ENCODE measurements at places on chromosomes 6 and 20.

DNA sequence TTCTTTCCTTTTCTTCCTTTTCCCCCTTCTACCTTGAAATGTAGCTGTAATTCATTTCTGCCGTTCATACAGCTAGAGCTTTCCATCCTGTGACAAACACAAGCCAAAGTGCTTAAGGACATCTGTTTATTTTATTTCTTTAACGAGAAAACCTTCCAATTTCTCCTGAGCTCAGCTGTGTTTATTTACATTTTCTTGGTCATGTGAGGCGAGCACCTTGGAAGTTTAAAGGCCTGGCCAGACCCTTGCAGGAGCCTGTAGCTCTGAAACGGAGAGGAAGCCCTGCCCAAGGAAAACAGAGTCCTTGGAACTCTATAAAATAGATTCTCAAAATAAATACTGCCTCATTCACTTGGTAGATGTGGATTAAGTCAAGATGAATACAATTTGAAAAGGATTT is 223.1 kb downstream of the EYA2 start:
- DNase-seq: no peak

GRCh38 chr20:38156888-38157634 is 8.0 kb downstream of the TGM2 start:
- no peak for DNase-seq

DNA sequence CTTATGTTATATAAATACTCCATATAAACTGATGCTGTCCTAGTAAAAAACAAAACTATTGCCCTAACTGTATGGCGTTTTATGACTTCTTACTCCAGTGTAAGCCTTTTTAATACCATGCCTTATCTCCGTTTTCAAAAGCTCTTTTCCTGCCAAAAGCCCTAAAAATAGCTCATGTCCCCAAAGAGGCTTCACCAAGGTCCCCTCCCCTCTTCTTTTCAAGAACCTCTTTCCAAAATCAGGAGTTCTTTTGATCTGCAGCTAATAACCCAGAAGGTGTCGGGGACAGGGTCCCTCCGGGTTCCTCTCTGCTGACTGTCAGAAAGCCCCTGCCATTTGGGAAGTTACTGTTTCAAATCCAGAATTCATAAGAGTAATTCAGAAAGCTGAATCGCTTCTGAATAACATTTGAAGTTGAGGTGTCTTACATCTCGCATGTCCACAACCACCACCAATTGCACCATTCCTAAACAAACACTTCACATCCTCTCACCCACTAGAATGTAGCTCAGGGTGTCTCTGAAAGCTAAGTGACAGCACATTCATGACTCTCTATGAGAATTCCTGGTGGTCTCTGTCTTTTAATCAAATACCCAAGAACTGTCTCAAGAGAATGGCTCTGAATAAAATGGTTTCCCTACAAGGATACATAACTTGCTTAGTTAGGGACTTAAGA is 13.3 kb downstream of the TASP1 start:
- no peak for DNase-seq

DNA sequence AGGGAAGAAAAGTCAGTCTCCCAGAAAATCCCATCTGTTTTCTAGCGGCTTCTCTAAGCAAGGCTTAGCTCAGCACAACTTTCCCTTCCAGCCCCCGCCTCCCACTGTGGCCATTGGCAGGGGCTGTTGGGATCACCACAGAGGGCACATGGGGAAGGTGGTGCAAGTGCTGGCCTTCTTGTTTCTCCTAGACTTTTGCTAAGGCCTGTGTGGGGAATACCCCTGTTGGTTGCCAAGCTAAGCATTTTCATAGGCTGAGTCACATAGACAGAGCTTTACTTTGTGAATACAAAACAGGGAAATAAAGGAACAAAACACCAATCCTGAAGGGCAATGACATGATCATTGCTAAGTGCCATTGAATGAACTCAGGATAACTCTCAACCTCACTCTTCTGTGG is 32.4 kb upstream of the TIAM2 start:
- no peak for DNase-seq

GRCh38 chr6:1384549-1385128 is 4.7 kb upstream of the FOXF2 start:
- no peak for DNase-seq

- DNase-seq: no peak
Measured at GRCh38 chr6:84074988-84075781, 41.6 kb downstream of the MRAP2 start.

DNA sequence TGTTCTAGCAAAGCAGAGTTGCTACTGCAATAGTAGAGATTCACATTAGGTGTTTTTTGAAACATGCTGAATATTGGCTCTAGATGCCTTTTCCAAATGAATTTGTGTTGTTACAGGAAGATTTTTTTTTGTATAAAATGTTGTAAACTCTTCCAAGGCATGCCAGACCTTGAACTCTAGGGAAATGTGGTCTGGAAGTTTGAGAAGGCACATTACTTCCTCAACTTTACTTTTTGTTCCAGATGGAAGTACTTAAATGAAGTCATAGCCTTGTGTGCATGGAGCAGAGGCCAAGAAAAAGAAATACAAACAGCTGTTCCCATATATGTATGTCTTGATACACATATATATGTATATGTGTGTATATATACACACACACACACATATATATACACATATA is 585.7 kb upstream of the MARCKS start:
- DNase-seq: no peak

DNA sequence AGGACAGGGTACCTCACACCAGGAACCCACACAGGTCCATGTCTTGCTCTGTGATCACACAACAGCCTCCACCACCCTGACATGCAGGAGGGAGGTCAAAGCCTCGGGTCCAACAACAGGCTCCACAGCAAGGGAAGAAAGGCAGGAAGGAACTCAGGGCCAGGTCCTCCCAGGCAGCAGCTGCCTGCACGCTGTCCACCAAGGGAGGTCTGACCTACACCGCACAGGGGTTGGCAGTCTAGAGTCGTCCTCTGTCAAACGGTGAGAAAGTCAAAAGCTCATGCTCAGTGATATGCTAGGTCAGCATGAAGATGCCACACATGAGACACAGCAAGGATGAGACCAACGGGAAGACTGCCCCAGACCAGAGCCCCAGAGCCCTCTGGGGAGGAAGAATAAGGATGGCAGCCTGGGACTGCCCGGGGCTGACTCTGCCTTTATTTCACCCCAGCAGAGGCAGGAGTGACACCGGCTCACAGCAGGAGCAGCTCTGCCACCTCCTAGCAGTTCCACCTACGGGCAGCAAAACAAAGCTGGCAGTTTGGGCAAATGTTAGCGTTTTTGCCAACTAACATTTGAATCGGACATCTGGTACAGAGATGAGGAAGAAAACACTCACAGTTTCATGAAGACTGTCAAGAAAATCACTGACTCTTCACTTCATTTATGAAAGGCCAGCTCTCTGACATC is 8.5 kb downstream of the GMEB2 start:
- no peak for DNase-seq

DNA sequence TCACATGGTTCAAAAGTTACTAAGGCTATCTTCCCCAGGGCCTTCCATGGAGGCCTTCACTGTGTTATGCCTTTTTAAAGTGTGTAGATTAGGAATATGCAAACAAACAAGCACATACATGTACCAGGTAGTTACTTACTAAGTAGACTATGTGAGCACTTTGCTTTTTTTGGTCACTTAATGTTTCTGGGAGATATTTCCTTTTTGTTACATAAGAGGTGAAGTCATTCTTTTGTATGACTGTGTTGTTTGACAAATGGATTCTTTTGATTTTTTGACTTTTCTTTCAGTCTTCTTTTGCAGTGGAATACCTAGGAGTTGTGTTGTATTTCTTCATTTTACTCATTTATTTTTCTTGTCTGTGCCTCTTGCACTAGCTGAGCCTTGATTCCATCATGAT is 39.6 kb upstream of the BCAS1 start:
- DNase-seq: no peak

- DNase-seq: no peak
Measured at GRCh38 chr6:56024931-56025330, 149.5 kb upstream of the BMP5 start.

- DNase-seq: no peak
Measured at GRCh38 chr6:13667655-13668054, 44.0 kb downstream of the RANBP9 start.

DNA sequence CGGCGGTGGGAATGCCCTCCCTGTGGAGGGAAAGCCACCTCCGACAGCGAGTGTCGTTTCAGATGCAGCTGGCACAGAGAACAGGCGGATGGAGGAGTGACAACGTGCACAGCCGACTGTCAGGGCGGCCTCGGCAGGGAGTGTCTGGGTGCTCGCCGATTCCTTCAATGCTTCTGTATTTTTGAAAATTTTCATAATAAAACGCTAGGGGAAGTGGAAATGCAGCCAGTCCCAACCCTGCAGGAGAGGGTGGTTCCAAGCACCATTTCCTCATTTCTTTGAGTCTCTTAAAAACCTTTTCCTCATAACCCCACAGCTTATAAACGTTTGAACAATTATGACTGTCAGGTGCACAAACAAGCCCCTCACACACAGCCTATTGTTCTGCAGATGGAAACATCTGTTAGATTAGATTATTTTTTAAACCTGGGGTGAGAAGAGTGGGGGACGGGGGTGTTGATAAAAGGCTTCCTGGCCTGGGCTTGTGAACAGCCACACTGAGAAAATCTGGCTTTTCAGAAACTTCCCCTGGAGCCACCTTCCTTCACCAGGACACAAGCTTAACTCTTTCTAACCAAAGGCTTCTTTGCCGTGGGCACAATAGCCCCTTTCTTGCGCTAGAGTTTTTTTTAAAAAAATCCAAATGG is 228.9 kb downstream of the ANKRD60 start:
- DNase-seq: no peak

- no peak for DNase-seq
Measured at GRCh38 chr6:70629929-70630328, 37.8 kb upstream of the SMAP1 start.

DNA sequence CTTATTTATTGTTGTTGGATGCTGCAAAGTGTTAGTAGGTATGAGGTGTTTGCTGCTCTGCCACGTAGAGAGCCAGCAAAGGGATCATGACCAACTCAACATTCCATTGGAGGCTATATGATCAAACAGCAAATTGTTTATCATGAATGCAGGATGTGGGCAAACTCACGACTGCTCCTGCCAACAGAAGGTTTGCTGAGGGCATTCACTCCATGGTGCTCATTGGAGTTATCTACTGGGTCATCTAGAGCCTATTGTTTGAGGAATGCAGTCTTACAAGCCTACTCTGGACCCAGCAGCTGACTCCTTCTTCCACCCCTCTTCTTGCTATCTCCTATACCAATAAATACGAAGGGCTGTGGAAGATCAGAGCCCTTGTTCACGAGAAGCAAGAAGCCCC is 12.1 kb downstream of the MICB start:
- DNase-seq: no peak

DNA sequence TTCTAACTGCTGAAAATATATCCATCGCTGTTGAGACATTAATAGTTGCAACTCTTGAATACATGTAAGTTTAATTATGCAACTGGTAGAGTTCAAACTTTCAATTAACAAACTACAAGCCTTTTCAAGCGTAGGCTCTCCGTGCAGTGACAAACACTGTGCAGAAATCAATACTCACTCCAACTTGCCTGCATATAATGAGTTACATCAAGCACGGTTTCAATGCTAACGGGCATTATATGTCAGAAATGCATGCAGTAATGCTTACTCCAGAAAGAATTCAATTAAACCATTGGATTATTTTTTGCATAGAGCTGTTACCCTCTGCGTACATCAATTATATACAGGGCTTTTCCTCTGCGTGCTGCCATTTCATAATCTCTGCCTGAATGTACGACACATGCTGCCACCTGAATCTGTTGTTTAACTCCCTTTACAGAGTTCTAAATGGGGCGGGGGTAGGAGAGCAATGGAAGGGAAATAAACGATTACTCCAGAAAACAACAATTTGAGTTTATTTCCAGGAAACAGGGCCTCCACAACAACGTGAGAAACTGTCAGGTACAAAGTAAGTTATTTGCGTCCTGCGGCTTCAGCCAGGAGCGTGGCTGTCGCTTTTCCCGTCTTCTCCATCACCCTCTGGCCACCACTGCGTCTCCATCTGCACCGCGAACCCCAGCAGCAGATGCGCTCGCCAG is 1.8 kb downstream of the PTPRK start:
- no peak for DNase-seq

All from T-helper 22 cell (primary cell).